ENCODE measurements at places on chromosomes 7 and 10. TPM values are rescaled to one million over a fixed set of nuclear protein-coding genes. Genes with fewer than 3 reads are reported as not detected.

DNA sequence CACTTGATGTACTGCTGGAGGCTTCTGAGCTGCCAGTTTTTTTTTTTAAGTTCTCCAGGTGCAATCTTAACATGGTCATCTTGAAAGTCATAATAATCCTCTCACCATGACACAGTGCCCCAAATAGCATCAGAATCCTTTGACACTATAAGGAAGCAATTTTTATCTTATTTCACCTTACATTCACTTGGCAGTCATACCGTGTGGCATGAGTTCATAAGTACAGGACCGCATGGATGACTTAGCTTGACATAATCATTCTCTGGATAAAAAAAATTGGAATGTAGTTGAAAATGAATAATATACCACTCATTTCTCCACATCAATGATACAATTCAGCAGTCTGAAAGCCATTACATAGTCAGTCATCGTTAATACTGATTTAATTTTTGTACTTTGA, 25.6 kb upstream of the TMEM196 start:
- H3K4me3 ChIP-seq, result no peak overlapping the region
- no peaks in the 10 kb centered on the region for H3K36me3 ChIP-seq
- no peak overlapping the region for H3K27ac ChIP-seq
- H3K4me1 ChIP-seq, result no peaks in the 10 kb centered on the region
- H3K27me3 ChIP-seq, result no peaks in the 10 kb centered on the region

- H3K27ac ChIP-seq, result no peak overlapping the region
- no peak for DNase-seq
- no peaks in the 10 kb centered on the region for H3K27me3 ChIP-seq
- no peak overlapping the region for H3K4me3 ChIP-seq
These were observed 34.7 kb downstream of the MET start for GRCh38 chr7:116706668-116707126.

DNA sequence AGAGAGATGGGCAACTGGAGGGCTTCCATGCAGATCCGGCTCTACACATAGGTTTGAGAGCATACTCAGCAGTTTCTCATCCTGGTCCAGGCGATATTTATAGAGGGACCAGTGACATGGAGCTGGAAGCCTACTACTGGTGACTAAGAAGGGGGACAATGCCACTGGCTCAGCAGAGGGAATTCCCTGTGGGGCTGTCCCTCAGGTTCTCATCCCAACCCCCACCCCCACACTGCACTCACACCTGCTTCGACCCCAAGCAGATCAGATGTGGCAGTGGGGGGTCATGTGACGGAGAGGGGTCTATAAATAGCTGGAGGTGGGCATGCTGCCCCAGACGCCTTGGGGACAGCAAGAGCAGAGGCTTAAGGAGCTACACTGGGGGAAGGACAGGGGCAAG, at the start of gene CLCN1:
Gene CLCN1 (plus strand): TSS at position 336 of the 400 bp plus-strand sequence. CDS start 102 bp downstream, outside the sequence.
- H3K4me3 ChIP-seq, result no peak within 1 kb of the TSS
- H3K27me3 ChIP-seq, result no peaks in the 10 kb centered on the region
- H3K27ac ChIP-seq, result no peak within 1 kb of the TSS
- H3K36me3 ChIP-seq, result no peaks in the 10 kb centered on the region
- DNase-seq, result no peak

DNA sequence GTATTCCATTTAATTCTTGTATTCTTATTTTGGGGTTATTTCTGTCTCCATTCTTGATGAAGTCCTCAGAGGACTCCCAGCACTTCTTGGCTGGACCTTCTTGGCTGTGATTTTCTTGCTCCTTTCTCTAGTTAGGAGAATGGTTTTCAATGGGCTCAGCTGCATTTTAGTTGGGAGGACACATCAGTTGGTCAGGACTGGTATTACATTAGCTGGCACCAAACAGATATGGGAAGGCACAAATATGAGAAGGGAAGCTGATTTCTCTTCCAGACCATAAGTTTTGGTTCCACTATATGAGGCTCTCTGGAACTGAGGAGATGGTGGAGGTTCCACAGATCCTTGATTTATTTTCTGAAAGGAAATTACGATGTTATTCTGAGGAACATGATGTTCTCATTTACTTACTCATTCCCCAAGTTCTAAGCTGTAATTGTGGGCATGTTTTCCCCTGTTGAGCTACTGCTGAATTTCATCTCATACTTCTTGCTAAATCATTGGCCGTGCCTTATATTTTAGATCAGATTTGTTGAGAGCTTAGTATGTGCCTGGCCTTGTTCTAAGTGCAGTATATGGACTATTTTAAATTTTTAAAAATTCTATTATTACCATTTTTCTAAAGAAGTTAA, 261.0 kb downstream of the THSD7A start:
- no peaks in the 10 kb centered on the region for H3K4me1 ChIP-seq
- H3K27ac ChIP-seq, result no peak overlapping the region
- H3K36me3 ChIP-seq, result no peaks in the 10 kb centered on the region
- no peak overlapping the region for H3K4me3 ChIP-seq

DNA sequence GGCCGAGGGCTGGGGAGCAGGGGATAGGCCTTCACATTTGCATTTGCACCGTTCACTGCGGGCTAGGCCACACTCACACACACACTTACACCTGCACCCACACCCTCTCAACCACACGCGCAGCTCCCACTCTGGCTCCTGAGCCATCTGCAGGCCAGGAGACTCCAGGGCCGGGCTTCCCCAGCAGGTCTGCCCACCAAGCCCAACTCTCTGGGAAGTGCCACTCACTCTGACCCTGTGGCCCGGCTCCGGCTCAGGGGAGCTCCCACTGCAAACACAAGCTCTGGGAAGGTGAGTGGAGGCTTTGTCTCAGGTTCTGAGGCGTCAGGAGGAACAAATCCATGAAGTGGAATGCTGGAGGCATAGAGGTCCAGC, 157.9 kb downstream of the NRF1 start:
- DNase-seq, result no peak
- H3K4me1 ChIP-seq, result no peaks in the 10 kb centered on the region
- no peak overlapping the region for H3K27ac ChIP-seq
- H3K4me3 ChIP-seq, result no peak overlapping the region
- H3K36me3 ChIP-seq, result no peaks in the 10 kb centered on the region

GRCh38 chr7:40915071-40915470, 780.3 kb downstream of the SUGCT start:
- no peaks in the 10 kb centered on the region for H3K27me3 ChIP-seq
- H3K4me1 ChIP-seq, result peaks cover 6% of the 10 kb centered on the region
- DNase-seq, result no peak
- no peaks in the 10 kb centered on the region for H3K36me3 ChIP-seq
- H3K27ac ChIP-seq, result no peak overlapping the region

- H3K4me3 ChIP-seq, result no peak overlapping the region
- no peaks in the 10 kb centered on the region for H3K27me3 ChIP-seq
- H3K4me1 ChIP-seq, result peaks cover 32% of the 10 kb centered on the region
These were observed 22.6 kb downstream of the RNF216 start for GRCh38 chr7:5758753-5759335.

- H3K27me3 ChIP-seq, result no peaks in the 10 kb centered on the region
- no peak for DNase-seq
- H3K4me1 ChIP-seq, result peaks cover 15% of the 10 kb centered on the region
- no peak overlapping the region for H3K4me3 ChIP-seq
- H3K36me3 ChIP-seq, result no peaks in the 10 kb centered on the region
These were observed 81.9 kb upstream of the C1GALT1 start for GRCh38 chr7:7100432-7100849.

GRCh38 chr10:88095223-88095721, 231.8 kb downstream of the PTEN start:
- H3K4me3 ChIP-seq, result no peak overlapping the region
- no peaks in the 10 kb centered on the region for H3K36me3 ChIP-seq
- no peaks in the 10 kb centered on the region for H3K27me3 ChIP-seq
- no peak for DNase-seq
- H3K4me1 ChIP-seq, result peaks cover 10% of the 10 kb centered on the region

DNA sequence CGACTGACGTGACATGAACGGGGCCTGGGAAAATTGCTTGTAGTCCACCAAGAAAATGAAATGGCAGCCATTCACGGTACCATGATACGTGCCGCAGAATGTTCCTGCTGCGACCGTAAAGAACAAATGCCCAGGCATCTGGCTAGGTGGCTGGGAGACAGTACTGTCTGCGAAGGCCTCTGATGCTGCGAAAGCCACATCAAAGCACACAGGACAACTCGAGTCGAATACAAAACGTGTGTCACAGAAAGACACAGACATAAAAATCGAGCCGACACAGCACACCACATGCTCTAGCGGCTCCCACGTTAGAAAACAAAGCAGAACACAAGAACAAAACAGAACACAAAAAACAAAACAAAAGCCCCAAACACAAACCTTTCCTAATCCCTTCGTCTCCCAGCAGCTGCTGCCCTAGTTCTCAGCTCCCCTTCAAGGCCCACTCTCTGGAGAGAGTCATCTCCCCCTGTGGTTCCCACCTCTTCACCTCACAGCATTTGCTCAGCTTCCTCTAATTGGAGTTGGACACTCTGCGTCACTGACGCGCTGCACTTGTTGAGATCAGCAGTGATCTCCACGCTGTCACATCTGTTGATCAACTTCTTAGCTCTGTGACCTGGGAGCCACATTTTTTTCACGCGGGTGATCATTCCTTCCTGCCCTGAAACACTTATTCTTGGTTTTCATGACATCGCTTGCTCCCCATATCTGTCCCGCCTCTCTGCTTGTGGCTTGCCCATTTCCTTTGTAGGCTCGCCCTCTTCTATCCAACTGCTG, 112.2 kb downstream of the CLEC2L start:
- no peak overlapping the region for H3K4me3 ChIP-seq
- H3K27me3 ChIP-seq, result no peaks in the 10 kb centered on the region
- H3K36me3 ChIP-seq, result peaks cover 20% of the 10 kb centered on the region
- H3K27ac ChIP-seq, result no peak overlapping the region
- DNase-seq, result no peak
- H3K4me1 ChIP-seq, result peaks cover 6% of the 10 kb centered on the region

GRCh38 chr10:734481-734880, 45.0 kb upstream of the DIP2C start:
- no peaks in the 10 kb centered on the region for H3K27me3 ChIP-seq
- no peak overlapping the region for H3K27ac ChIP-seq
- H3K4me3 ChIP-seq, result no peak overlapping the region
- no peaks in the 10 kb centered on the region for H3K36me3 ChIP-seq

The FOXP2 gene
- 54.2 TPM for total RNA-seq

The SFRP5 gene
- total RNA-seq, result 31.6 TPM

The PRRT4 gene
- not detected for total RNA-seq

The CYP2C19 gene
- not detected for total RNA-seq

The TRPV6 gene
- total RNA-seq, result not detected

The AGFG2 gene
- 31.6 TPM for total RNA-seq

The EPHA1 gene
- total RNA-seq, result not detected

The LBX1 gene
- total RNA-seq, result not detected

The GJD4 gene
- total RNA-seq, result not detected

The OR2A5 gene
- total RNA-seq, result not detected
